ENCODE measurements at places on chromosomes 3 and 15. TPM values are rescaled to one million over a fixed set of nuclear protein-coding genes. Genes with fewer than 3 reads are reported as not detected.
A peak's percentile ranks its signal among the peaks of the same experiment; 100 is the strongest.

- H3K27me3 ChIP-seq = no peaks in the 10 kb centered on the region
- no peak for DNase-seq
- H3K4me1 ChIP-seq = no peaks in the 10 kb centered on the region
- H3K36me3 ChIP-seq = peaks cover 22% of the 10 kb centered on the region
Measured at GRCh38 chr15:51004103-51004551, 90.6 kb downstream of the TNFAIP8L3 start.

The ATP13A5 gene
- not detected for total RNA-seq

GRCh38 chr3:55341502-55342031 lies 145.5 kb downstream of the WNT5A start:
- DNase-seq = no peak
- H3K4me1 ChIP-seq = no peaks in the 10 kb centered on the region
- no peak overlapping the region for H3K27ac ChIP-seq
- no peak overlapping the region for H3K4me3 ChIP-seq

GRCh38 chr3:59366218-59366617 lies 316.4 kb upstream of the CFAP20DC start:
- no peaks in the 10 kb centered on the region for H3K27me3 ChIP-seq
- no peak for DNase-seq
- no peak overlapping the region for H3K4me3 ChIP-seq
- H3K36me3 ChIP-seq = no peaks in the 10 kb centered on the region
- H3K4me1 ChIP-seq = peaks cover 5% of the 10 kb centered on the region

GRCh38 chr3:46094506-46094905 lies 67.2 kb upstream of the XCR1 start:
- H3K27ac ChIP-seq = no peak overlapping the region
- H3K4me1 ChIP-seq = no peaks in the 10 kb centered on the region
- no peaks in the 10 kb centered on the region for H3K36me3 ChIP-seq
- DNase-seq = no peak
- no peak overlapping the region for H3K4me3 ChIP-seq
- H3K27me3 ChIP-seq = no peaks in the 10 kb centered on the region

The CYP8B1 gene
- not detected for total RNA-seq

- H3K36me3 ChIP-seq = no peaks in the 10 kb centered on the region
- no peaks in the 10 kb centered on the region for H3K27me3 ChIP-seq
- peak overlapping the region; percentile 66 for H3K27ac ChIP-seq
- no peak for DNase-seq
Measured at GRCh38 chr3:136731274-136731884, 20.8 kb downstream of the STAG1 start.

The SPATA12 gene
- not detected for total RNA-seq

DNA sequence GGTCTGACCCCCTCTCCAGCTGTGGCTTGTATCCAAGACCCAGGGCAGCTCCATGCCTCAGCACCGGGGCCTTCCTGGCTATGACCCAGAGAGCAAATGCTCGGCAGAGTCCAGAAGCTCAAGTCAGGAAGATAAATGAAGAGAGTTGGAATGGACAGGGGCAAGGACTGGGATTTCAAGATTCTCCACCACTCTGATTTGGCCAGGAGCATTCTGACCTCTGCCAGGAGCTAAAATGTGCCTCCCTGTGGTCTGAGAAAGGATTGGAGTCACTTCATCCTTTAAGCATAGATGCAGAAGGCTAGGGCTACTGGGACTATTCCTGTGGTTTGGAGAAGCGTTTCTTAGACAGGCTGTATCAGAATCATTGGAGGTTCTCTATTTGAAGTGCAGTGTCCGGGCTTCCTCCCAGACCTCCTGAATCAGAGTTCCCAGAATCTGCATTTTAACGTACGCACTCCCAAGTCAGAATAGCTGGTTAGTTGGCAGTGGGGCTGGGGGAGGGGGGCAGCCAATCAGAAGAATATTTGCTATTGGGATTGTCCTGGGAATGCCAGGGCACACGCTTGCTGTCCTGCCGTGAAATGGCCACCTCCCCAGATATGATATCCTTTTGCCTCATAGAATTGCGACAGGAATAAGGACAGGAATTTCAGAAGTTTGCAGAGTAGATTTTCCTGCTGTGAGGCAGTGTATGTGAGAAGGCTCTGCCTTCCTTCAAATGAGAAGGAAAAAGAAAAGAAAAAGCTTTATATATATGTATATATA lies 57.4 kb downstream of the HRH1 start:
- DNase-seq = no peak
- no peaks in the 10 kb centered on the region for H3K4me1 ChIP-seq
- H3K27ac ChIP-seq = no peak overlapping the region
- no peaks in the 10 kb centered on the region for H3K27me3 ChIP-seq

DNA sequence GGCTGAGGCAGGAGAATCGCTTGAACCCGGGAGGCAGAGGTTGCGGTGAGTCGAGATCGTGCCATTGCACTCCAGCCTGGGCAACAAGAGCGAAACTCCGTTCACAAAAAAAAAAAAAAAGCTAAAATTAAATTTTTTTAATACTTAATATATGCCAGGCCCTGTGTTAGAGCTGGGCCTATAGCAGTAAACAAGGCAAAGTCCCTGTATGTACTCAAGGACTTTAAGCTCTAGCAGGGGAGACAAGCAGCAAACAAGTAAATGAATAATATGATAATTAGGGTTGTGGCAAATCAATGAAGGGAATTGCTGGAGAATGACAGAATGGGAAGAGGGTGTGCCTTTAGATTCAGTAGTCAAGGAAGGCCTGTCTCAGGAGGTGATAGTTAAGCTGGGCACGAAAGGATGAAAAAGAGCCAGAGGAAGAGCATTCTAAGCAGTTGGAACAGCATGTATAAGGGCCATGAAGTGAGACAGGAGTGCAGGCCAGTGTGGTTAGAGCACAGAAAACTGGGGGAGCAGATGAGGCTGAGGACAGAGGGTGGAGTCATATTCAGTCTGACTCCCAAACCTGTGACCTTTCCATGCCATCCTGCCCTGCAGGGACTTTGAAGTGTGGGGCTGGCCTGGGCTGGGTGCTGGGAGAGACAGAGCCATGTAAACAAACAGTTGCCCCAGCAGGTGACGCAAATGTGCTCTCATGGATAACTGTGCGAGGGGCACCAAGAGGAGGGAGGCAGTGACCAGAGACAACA lies 6.6 kb upstream of the RAF1 start:
- no peaks in the 10 kb centered on the region for H3K36me3 ChIP-seq
- no peak overlapping the region for H3K4me3 ChIP-seq
- no peak for DNase-seq
- H3K4me1 ChIP-seq = no peaks in the 10 kb centered on the region

The CAMK2N2 gene
- total RNA-seq = not detected

Measured in cardiac muscle cell (in vitro differentiated cells and primary cell).